ENCODE measurements at places on chromosomes 1 and 21.

DNA sequence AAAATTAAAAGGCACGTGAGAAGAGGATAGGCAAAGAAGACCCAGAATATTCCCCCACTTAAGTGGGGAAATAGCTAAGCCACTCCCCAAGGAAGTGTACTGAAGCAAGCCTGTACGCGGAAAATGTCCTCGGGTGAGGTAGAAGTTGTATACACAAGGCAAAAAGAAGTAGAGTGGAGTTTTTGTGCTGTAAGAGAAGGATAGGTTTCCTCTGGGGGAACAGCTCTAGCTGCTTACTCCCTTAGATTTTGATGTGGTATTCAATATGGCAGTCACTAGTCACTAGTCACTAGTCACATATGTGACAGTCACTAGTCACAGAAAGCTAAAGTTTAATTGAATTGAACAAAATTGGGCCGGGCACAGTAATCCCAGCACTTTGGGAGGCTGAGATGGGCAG, 7.6 kb downstream of the TXNIP start:
- no peak for DNase-seq

- no peak for DNase-seq
Measured at GRCh38 chr1:34147301-34147700, 17.7 kb downstream of the CSMD2 start.

DNA sequence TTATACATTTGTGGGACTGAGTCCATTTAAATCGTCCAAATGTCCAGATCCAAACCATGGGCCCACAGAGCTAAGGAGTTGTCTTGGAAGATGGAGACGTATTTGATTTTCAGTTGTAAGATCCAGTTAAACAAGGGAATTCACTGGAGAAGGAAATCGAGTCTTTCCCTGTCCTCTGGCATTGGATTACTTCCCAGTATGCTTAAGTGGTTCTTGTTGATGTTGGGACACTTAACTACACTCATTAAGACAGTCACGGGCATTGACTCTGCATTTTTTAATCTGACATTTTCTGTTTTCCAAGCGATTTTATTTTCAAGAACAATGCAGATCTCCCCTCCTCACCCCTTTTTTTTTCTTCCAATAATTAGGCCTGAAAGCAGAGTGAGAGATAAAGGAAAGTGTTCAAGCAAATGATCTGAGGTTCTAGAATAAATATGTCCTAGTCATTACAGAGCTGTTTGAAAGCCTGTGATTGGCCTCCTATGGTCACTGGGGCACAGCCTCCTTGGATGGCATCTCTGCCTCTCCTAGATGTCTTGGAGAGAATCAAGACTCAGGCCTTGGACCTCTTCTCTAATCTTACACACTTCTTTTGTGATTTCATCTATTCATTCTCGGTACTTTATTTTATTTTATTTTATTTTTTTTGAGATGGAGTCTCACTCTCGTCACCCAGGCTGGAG, 48.9 kb downstream of the CD247 start:
- DNase-seq = no peak

GRCh38 chr21:17539323-17539722, 26.5 kb downstream of the CXADR start:
- DNase-seq = no peak

GRCh38 chr1:70899735-70900134, 147.9 kb downstream of the PTGER3 start:
- DNase-seq = no peak

DNA sequence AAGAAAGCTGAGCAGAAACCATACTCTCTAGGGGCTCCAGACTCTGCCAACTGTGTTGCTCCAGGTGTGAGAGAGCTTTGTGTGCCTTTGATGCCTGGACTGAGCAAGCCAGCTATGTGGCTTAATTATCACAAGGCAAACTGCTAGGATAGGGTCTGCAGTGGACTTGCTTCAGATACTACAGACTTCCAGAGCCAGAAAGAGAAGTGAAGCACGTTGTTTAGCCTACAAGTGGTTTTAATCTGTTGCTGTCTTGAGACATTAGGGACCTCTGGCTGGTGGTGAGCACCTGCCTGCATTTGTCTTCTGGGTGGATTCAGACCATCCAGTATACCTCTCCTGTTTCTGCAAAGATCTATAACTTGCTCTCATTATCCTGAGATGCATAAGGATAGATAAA, 353.4 kb upstream of the PLXNA2 start:
- no peak for DNase-seq

- DNase-seq = no peak
Measured at GRCh38 chr1:82597141-82597540, 796.4 kb downstream of the ADGRL2 start.

- no peak for DNase-seq
Measured at GRCh38 chr1:207996636-207997035, 85.7 kb upstream of the CD34 start.

- DNase-seq = no peak
Measured at GRCh38 chr1:165645654-165646366, 14.8 kb downstream of the MGST3 start.

DNA sequence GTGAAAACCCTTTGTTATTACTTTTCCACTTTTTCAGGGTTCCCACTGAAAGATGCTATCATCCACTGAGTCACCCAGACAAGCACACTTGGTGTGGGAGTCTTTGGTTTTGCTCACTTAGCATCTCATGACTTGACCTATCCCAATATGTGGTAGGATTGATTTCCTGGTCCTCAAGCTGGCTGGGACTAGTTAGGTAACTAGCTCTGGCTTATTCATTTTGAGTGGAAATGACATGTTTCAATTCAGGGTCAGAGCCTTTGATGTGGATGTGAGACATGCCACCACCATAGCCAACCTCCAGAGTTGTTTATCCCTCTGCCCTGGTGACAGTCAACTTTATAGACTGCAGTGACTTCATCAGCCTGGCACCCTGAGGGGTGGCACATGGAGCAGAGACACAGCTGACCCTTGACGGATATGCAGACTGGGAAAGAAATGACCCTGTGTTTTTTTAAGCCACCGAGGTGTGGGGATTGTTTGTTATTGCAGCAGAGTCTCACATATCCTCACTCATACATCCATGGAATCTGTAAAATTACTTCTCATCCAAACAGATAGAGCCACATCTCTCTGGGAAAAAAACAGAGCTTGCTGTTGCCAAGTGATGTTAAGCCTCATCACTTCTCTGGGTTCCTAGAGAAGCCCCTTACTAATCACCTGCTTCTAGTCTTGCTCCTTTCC, 699.9 kb downstream of the MATN1 start:
- no peak for DNase-seq

DNA sequence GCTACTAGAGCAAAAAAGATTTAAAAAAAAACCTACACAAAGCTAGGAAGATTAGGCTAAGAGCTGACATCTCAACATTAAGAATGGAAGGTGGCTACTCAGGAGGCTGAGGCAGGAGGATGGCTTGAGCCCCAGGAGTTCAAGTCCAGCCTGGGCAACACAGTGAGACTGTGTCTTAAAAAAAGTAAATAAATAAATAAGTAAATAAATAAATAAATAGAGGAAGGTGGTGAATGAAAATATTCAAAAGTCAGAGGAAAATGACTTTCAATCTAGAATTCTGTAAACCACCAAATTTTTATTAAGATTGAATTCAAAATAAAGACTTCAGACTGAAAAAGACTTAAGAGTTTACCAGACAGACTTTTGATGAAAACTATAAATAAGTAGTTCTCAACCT, 50.9 kb upstream of the TMPRSS2 start:
- no peak for DNase-seq

DNA sequence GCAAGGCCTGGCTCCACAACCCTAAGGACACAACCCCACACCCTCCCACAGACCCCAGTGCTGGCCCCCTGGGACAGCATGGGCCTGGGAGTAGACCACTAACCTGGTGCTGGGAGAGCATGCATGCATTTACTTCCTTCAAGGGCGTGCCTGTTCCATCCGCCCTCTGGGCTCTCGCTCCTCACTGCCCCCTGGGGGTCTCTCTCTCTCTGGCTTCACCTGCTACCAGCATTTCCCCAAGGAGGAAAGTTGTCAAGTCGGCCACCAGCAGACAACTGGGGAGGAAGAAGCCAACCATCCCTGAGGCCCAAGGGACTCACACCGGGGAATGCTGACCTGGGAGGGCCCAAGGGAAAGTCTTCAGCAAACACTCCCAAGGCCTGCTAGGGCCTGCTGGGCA, 6.5 kb downstream of the LRP8 start:
- DNase-seq = no peak

DNA sequence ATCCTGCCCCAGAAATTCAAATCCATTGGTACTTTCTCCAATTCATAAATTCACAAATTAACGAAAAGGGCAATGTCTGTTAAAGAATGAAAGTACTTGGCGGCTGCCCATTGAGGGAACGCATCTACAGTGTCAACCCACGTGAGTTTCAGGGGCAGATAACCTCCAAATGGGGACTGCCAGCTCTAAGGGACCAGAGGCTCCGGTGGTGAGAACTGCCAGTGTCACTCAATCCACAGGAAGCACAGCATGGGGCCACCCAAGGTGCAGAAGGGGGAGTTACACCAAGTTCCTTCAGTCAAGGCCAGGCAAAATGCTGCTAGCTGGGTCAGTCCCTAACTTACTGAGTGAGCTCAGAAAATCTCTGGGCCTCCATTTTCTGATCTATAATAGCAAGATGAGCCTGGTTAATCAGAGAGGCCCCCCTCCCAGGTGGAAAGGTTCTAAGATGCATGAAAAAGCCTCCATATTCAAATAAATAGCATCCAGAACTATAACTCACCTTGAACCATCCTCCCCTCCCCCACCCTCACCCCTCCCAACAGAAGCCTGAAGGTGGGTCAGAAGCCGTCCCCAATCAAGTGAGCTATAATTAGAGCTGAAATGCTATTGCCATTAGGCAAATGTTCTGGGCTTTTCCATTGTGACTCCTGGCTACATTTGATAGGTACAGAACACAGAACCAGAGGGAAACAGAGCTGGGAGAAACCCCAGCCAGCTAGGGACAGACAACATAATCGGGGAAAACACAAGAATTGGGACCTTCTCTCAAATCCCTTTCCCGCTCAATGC, 41.7 kb downstream of the LRP8 start:
- DNase-seq = no peak

- DNase-seq = no peak
Measured at GRCh38 chr1:31952825-31953220, 14.7 kb upstream of the PTP4A2 start.

GRCh38 chr1:28862571-28863403, 50.8 kb downstream of the OPRD1 start:
- DNase-seq = no peak

- no peak for DNase-seq
Measured at GRCh38 chr1:89826594-89826993, 5.8 kb downstream of the LRRC8D start.

DNA sequence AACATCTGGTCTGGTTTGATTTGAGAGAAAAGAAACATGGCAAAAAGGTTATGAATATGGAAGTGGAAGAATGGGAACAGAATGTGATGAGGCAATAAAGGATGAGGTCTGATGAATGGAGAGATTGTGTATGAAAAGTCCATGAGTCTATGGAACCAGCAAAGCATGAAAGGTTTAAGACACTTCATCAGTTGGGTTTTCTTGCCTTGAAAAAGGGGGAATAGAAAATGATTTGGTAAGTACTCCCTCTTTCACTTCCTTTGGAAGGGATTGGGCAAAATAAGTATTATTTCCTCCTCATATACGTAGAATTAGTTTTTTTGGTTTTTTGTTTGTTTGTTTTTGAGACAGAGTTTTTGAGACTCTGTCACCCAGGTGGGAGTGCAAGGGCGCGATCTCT, 155.8 kb downstream of the TRIM33 start:
- no peak for DNase-seq

DNA sequence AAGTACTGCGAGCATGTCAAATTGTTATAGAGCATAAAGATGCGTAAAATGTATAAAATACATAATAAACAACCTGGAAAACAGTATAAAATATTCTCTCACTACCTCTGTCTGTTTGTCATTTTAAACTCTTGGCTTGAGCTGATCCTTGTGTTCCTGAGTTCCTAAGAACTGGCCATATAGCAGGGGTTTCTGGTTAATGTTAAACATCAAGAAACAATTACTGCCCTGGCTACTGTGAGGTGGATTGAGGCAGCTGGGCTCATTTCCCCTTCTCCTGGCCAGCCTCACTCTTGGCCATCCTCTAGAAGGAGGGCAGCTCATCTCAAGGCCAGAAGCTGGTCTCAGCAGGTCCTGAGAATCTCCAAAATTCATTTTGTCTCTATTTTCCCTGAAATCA, 297.3 kb upstream of the USP24 start:
- DNase-seq = no peak

DNA sequence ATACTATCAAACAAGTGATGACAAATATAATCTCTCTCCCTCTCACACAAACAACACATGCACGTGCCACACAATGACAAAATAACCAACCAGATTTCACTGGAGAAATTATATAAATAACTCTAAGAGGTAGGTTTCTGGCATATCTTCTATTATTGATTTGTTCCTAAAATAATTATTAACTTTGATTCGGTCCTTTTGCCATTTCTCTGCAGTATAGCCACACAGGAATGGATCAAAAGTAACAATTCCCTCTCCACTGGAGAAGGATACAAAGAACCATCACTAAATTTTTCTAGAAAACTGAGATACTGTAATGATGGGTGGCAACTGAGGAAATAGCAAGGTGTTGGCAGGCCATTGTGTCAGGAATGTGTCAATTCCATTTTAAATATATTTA, 33.4 kb downstream of the ARNT start:
- DNase-seq = no peak

GRCh38 chr1:220594356-220594755, 66.4 kb downstream of the MARK1 start:
- DNase-seq = no peak

GRCh38 chr1:32659581-32659980, 8.6 kb downstream of the RBBP4 start:
- DNase-seq = no peak

DNA sequence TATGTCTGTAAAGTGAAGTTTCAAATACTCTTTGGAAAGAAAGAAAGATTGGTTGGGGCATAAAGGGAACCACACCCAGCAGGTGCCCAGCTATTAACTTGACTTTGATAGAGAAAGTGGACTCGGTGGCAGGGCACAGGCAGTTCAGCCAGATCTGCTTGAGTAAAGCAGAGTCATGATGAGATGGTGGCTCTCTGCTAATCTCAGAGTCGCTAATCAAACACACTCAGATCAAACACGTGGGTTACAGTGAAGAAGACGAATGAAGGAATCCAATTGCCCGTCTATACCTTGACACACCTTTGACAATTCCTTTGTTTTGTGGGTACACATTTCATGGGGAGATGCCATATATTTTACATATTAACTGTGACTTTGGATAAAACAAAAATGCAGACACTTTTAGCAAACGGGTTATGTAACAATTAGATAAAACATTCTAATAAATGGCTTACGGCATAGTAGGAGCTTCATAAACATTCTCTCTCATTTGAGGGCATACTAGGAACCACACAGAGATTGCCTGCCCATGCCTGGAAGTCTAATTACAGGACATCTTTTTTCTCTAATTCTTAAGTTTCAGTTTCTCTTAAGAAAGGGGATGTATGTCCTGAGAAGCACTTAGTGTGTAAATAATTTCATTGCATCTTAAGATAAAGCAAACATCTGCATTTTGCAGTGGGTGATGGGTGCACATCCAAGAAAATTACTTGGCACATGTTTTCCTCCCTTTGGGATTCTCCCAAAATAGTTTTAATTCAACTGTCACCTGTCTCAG, 7.2 kb downstream of the CBR1 start:
- no peak for DNase-seq
